ENCODE measurements at places on chromosomes 11 and 22. TPM values are rescaled to one million over a fixed set of nuclear protein-coding genes. Genes with fewer than 3 reads are reported as not detected.

Gene GGTLC2
- not detected for polyA plus RNA-seq

Gene B4GAT1
- polyA plus RNA-seq: 26.0 TPM

- DNase-seq: no peak
Measured at GRCh38 chr11:65398362-65398910, 12.0 kb downstream of the FRMD8 start.

- DNase-seq: peak; percentile 8
Measured at GRCh38 chr11:29243616-29244015, 773.2 kb downstream of the KCNA4 start.

- no peak for DNase-seq
Measured at GRCh38 chr11:112584672-112585071, 324.0 kb upstream of the PLET1 start.

GRCh38 chr22:33112580-33112979 lies 54.4 kb upstream of the SYN3 start:
- no peak for DNase-seq

DNA sequence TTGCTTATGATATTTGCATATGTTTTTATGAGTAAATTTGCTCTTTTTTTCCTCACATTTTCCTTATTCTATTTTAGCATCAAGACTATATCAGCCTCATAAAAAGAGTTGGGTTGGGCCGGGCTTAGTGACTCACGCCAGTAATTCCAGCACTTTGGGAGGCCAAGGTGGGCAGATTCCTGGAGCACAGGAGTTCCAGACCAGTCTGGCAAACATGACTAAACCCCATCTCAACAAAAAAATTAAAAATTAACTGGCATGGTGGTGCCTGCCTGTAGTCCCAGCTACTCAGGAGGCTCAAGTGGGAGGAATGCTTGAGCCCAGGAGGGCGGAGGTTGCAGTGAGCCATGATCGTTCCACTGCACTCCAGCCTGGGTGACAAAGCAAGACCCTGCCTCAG lies 148.8 kb upstream of the ANO5 start:
- no peak for DNase-seq

DNA sequence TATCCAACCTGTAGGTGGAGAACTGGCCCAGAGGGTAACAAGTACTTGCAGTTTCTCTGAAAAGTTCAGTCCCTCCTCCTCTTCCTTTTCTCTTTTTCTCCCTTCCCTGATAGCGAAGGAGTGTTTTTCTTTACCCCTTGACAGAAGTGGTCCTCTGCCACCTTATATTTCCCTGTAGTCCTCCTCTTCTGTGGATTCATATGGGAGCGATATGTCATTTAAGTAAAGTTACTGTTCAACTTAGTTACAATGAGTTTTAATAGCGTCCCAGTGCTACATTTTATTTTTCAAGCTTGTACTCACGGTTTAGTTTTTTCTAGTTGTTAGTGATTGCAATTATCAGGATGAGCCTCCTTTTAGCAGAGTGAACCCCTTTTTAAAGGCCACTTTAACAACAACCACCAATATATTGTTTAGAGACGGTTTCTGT lies 1.4 kb downstream of the PCF11 start:
- DNase-seq: no peak
